ENCODE measurements at places on chromosomes 2 and 18.

DNA sequence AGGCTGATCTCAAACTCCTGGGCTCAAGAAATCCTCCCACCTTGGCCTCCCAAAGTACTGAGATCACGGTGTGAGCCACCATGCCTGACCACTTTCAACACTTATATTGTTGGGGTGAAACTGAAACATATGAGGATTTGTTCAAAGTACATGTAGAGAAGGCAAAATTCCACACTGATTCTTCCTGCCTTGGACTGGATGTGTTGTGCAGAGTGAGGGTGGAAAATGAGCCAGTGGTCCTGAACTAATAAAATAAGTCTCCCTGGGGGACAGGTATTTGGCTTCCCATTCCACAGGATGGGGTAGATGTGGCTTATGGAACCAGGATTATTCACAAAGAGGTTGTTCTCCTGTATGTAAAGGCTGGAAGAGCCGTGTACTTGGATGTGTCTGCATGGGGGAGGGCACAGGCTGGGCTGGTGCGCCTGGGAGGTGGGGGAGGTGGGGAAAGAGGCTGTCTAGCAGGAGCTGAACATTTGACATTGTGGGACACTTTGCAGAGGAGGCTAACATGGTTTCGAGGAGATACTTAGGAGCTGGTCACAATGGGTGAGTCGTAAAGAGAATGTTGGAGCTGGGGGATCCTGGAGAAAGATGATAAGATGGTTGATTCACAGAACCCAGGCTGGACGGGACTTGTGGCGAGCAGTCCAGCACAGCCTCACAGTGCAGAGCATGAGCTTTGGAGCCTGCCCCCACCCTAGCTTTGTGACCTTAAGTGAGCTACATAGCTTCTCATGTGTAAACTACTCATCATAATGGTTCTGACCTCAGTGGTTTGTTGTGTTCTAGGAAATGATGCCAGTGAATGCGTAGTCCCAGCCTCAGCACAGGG, at the start of gene TXNDC2:
TXNDC2 (plus strand) TSS at position 804 of the 835 bp plus-strand sequence. CDS start 708 bp downstream, outside the sequence.
- no peak for DNase-seq

DNA sequence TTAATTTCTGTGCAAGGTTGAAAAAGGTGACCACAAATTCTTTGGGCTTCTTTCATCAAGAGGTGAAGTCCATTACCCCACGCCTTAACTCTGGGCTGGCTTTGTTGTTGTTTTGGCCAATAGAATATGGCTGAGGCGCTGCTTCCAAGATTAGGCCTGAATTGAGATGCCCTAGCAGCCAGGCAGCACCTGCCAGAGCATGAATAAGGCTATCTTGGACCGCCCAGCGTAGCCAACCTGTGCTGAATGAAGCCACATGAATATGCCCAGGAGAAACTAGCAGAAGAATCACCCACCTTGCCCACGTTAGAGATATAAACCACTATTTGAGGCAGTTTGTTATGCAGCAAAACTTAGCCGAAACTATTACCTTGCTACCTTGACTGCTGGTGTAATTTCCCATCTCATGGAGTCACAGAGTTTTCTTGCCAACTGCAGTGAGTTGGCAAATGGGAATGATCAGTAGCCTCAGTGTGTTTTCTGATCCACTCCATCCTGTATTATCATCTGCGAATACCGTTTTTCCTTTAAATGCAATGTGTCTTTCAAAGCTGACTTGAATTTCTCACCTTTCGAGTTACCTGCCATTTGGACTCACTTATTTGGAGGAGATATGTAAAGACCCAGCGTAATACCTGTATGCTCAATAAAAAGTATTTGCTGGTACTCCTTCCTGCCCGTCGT, 679 bp downstream of the TSGA10 start:
- DNase-seq = no peak

DNA sequence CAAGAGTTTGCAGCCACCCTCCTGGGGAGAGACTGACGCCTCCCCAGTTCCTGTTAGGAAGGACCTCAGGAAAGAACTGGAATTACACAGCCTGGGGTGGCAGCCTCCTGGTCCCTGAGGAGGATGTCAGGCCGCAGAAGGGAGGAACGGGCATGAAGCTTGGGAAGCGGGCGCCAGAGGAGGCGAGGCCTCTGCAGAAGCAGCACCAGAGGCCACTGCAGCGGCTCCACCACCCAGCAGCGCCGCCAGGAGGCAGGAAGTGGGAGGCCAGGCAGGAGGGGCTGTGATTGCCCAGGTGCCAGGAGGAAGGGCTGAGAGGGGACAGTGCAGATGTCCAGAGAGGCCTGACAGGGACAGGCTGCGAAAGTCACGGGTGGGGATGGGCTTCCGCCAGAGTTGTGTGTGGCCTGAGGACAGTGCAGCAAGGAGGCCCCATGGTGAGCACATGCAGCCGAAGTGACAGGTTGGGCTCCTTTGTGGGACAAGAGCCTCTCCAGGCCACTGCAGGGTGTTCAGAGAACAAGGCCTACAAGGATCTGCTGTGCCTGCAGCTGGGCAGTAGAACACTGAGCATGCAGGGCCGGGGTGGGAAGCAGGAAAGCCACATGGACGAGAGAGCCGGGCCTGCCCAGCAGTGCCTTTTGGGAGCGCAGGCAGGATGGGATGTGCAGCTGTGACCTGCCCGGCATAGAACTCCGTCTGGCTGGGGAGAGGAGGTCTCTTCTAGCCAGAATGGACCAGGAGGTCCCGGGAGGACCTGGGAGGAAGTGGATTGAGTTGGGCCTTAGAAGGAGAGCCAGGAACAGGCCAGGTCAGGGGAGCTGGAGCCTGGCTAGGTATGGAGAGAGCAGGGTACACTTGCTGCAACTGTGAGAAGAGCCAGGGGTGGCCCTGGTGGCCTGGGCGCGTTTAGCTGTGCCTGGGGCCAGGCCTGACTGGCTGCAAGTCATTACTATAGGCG, 39.1 kb upstream of the ALPP start:
- no peak for DNase-seq

DNA sequence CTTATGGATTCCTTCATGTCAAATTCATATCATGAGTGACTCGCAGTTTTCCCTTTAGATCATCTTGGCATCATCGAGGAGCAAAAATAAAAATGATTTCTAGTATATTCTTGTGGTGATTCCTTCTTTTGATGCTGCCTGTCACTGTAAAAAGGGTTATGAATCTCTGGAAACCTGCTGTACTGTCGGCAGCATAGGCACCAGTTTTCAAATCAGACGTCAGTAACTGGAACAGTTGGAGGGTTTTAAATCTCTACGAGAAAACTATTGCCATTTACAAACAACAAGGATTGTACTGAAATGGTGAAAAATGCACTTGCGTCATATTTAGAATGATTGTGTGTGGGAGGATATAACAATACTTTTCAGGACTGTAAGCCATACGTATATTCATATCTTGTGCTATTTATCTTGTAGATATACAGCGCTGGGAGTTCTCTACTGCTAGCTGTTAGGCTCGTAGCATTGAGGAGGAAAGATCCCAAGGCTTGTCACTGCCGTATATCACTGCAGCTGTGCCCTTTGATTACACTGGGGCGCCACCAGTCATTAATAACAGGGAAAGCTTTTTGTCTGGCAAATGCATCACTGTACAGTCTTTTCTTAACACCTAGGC, 320.7 kb downstream of the MTX2 start:
- DNase-seq = no peak

DNA sequence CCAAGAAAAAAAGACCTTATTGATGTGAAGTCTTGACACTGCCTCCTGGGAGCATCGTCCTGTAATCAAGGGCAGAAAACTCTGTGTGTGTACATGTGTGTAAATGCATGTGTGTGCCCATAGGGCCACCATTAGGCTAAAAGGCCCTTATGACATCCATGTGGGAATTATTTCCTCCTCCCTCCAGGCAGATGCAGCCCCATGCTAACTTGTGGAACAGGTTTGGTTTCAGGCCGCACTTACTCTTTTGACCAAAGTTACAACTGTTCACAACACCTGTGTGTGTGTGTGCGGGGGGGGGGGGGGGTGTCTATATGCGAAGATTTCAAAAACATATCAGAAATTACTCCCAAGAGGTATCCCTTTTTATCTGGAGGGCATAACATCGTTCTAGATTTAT, 87.4 kb upstream of the SLC14A2 start:
- DNase-seq = no peak

GRCh38 chr18:13223311-13224143, 5.0 kb downstream of the LDLRAD4 start:
- no peak for DNase-seq

GRCh38 chr18:78924786-78925540, 54.7 kb upstream of the SALL3 start:
- no peak for DNase-seq

DNA sequence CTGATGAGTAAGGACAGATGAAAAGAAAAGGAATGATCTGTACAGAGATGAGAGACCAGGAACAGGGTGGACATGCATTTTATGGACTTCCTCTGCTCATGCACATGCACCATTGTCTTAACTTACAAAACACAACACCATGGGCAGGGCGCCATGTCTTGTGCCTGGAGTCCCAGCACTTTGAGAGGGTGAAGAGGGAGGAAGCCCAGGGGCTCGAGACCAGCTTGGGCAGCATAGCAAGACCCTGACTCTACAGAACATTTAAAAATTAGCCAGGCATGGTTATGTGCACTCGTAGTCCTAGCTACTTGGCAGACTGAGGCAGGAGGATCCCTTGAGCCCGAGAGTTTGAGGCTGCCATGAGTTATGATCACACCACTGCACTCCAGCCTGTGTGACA, 86.9 kb downstream of the ZFP36L2 start:
- DNase-seq = no peak

DNA sequence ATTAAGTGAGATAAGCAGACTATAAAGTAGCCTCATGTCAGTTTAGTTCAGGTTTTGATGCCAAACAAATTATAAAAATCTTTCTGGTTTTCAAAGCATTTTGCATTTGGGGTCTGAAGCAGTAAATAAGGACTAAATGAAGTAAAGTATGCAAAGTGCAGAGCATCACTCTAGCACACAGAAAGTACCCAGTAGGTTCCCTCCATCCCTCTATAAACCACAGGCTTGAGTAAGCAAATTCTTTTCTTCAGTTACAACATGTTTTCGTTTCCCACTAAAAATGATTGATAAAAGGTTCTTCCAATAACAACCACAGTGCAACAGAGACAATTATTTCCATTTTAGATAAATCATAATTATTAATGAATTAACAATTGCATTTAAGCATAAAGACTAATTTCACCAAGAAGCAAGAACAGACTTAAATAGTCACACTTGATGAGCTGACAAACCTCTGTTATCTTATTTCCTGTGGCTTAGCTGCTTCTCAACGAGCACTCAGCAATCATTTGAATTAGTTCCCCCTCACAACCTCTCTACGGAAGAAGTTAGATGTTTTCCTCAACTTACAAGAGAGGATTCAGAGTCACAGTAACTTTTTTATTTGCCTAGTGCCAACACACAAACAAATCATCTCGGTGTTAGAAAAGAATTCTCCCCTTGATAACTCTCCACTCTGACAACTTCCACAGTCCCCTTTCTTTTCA, 249.8 kb downstream of the NBAS start:
- no peak for DNase-seq

- no peak for DNase-seq
These were observed 84.9 kb downstream of the CMPK2 start for GRCh38 chr2:6780765-6781274.

DNA sequence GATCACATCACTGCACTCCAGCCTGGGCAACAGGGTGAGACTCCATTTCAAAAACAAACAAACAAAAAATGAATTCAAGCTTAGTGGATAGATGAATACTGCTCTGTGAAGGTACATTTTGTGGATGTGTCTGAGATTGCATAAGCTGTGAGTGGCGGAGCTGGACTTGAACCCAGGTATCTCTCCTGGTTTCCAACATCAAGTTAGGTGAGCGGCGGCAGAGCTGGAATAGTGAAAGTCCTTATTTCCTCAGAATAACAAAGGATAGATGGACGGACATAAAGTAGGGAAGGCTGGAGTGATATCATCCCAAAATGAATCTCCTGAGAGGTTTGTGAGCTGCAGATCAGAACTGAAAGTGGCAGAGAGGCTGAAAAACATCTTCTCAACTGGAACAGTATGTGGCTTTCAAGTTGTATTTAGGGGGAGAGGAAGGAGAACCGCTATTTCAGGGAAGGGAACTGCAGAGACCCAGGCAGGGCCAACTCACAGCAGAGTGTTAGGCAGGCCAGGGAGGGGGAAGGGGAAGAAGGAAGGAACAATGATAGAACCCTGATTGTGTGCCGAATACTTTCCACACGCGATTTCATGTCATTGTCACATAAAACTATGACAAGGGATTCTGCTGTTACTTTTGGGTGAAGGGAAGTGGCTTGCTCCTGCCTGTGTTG, 106.2 kb downstream of the LPIN1 start:
- no peak for DNase-seq

- DNase-seq = no peak
These were observed 16.9 kb upstream of the CD28 start for GRCh38 chr2:203689426-203690116.

GRCh38 chr18:59208602-59209125, 11.3 kb upstream of the GRP start:
- no peak for DNase-seq
